ENCODE measurements at places on chromosomes 4 and X.

- DNase-seq, result peak; percentile 30
These were observed 114.6 kb downstream of the CPZ start for GRCh38 chr4:8707045-8707781.

GRCh38 chrX:115960440-115961084 is 210.0 kb upstream of the AGTR2 start:
- DNase-seq, result no peak

GRCh38 chr4:96602661-96603060 is 762.8 kb downstream of the PDHA2 start:
- no peak for DNase-seq

- DNase-seq, result no peak
These were observed 204.9 kb downstream of the GBA3 start for GRCh38 chr4:22897520-22898108.

- DNase-seq, result no peak
These were observed 152.7 kb downstream of the GABRG1 start for GRCh38 chr4:45971108-45971507.

DNA sequence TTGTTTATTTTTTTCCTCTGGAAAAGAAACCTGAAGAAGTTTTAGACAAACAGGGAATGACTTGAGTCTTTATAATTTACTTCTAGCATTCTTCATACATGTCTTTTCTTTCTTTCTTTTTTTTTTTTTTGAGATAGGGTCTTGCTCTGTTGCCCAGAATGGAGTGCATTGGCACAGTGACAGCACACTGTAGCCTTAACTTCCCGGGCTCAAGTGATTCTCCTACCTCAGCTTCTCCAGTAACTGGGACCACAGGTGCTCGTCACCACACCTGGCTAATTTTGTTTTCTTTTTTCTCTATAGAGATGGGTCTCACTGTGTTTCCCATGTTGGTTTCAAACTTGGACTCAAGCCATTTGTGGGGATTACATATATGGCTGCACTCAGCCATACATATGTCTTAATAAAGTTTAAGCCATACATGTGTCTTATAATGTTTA is 71.8 kb downstream of the RAPGEF2 start:
- DNase-seq, result no peak

DNA sequence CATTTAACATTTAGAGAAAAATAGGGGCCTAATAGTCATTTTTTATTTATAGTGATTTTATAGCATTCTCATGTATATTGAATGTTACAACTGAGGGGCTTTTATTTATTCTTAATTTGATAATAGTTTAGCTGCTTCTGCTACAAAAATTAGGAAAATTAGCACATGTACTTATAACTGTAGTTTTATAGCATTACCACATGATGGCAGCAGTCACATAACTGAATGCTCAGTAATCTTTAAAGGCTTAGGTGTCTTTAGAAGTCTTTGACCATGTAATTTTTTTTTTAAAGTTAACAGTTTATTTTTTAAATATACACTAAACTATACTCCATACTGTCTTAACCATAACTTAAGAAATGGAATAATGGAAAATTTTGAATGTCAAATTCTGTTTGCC is 136.6 kb downstream of the STAG2 start:
- no peak for DNase-seq

- no peak for DNase-seq
These were observed 177.4 kb downstream of the DCHS2 start for GRCh38 chr4:154314248-154314647.

GRCh38 chr4:95363559-95363925 is 185.2 kb downstream of the UNC5C start:
- no peak for DNase-seq

GRCh38 chrX:3631196-3631595 is 82.3 kb downstream of the PRKX start:
- no peak for DNase-seq

DNA sequence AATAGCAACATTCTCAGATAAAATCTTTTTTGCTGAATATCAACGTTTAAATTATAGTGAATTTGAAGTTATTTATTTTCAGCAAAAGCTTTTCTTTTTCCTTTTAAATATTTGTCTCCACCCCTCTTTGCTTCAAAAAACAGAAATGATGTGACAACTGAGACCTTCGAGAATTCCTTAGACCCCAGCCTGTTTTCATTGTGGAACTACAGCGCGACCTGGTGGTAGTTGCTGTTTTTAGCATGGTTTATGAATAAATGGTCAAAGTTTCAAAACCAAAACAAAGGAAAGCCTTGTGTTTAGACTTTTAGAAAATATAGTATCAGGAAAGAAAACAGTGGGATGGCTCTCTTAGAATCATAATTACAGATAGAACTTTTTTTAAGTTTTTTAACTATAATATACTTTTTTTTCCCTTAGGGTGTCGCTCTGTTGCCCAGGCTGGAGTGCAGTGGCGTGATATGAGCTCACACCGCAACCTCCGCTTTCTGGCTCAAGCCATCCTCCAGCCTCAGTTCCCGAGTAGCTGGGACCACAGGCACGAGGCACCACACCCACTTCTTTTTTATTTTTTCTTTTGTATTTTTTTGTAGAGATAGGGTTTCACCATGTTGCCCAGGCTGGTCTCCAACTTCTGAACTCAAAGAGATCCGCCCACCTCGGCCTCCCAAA is 26.8 kb upstream of the TMEM184C start:
- DNase-seq, result peak; percentile 71

- DNase-seq, result no peak
These were observed 407.9 kb upstream of the TENM3 start for GRCh38 chr4:181835348-181835747.
